ENCODE measurements at places on chromosomes 2 and 18. TPM values are rescaled to one million over a fixed set of nuclear protein-coding genes. Genes with fewer than 3 reads are reported as not detected.

GRCh38 chr2:1553671-1554295 is 140.5 kb downstream of the TPO start:
- no peak overlapping the region for H3K27ac ChIP-seq
- peaks cover 3% of the 10 kb centered on the region for H3K27me3 ChIP-seq
- H3K4me1 ChIP-seq = peaks cover 3% of the 10 kb centered on the region
- H3K36me3 ChIP-seq = no peaks in the 10 kb centered on the region
- H3K4me3 ChIP-seq = no peak overlapping the region
- DNase-seq = no peak

TMEFF2 gene
- total RNA-seq = not detected

TMEM247 gene
- not detected for total RNA-seq

OTOF gene
- total RNA-seq = 17.2 TPM
